Renal cortical epithelial cell (primary cell): ENCODE measurements at places on chromosomes 7 and 10.

DNA sequence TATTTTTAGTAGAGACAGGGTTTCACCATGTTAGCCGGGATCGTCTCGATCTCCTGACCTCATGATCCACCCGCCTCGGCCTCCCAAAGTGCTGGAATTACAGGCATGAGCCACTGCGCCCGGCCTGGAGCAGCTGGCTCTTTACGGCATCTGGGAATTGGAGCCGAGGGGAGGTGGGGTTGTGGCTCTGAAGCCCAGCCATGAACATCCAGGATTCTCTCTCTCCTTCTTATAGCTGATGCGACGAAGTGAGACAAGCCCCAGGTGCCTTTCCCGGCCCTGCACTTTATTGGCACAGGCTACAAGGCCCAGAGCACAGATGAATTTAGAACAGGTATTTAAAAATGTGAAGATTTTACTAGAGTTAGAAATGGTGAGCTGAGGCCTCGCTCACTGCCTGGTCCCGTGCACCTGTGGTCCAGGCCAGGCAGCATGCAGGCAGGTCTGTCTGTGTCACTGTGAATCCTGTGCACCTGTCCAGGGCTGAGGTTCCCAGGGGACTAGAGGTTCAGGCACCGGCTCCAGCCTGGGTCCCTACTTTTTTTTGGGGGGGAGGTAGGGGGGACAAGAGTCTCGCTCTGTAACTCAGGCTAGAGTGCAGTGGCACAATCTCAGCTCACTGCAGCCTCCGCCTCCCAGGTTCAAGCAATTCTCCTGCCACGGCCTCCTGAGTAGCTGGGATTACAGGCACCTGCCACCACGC, 379.7 kb upstream of the FOXK1 start:
- DNase-seq: no peak

DNA sequence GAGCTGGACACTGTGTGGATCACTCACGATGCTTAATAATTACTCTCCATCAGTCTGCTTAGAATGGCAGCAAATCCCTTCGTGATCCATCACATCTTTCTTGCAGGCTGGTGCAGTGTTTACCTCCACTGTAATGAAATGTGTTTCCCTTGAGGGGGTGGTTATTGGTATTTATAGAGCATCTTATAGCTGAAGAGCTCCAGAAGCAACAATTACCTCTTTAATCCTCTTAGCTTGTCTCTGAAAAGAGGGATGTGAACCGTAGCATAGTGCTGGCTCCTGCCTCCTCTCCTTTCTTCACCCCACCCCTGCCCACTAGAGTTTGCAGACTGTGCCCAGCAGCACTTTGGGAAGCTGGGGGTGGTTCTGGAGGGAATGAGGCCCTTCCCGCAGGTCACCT, 132.6 kb downstream of the CAMK1D start:
- DNase-seq: no peak

- no peak for DNase-seq
Measured at GRCh38 chr10:131972474-131973071, 9.2 kb downstream of the BNIP3 start.

DNA sequence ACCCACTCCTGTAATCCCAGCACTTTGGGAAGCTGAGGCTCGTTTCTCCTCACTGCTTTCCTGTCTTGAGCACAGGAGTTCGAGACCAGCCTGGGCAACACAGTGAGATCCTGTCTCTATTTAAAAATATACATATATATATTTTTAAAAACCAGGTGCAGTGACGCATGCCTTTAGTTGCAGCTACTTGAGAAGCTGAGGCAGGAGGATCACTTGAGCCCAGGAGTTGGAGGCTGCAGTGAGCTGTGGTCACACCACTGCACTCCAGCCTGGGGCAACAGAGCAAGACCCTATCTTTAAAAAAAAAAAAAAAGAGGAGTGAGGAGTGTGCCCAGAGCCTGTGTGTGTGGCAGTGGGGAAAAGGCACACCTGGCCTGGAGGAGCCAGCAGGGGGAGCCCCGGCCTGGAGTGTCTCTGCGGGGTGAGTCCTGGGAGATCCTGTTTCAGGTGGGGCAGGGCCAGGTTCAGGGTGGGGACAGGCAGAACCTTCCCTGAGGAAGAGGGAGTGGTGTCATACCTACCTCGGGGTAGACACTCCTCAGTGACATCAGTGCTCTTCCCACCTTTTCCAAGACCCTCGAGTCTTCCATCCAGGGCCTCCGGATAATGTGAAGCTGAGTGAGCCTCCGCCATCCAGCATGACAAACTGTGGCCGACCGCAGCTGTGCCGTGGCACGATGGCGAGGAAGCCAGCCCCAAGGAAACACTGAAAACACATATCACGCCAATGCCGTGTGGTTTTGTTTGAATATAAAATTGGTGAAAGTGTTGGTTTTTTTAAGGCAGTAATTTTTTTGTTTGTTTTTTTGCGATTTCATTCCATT, 9.0 kb upstream of the ARPC1B start:
- DNase-seq: no peak

- DNase-seq: no peak
Measured at GRCh38 chr7:80760292-80760691, 121.8 kb downstream of the CD36 start.
